ENCODE measurements at places on chromosomes 4 and X. TPM values are rescaled to one million over a fixed set of nuclear protein-coding genes. Genes with fewer than 3 reads are reported as not detected.

Gene GPR119
- polyA plus RNA-seq: not detected

DNA sequence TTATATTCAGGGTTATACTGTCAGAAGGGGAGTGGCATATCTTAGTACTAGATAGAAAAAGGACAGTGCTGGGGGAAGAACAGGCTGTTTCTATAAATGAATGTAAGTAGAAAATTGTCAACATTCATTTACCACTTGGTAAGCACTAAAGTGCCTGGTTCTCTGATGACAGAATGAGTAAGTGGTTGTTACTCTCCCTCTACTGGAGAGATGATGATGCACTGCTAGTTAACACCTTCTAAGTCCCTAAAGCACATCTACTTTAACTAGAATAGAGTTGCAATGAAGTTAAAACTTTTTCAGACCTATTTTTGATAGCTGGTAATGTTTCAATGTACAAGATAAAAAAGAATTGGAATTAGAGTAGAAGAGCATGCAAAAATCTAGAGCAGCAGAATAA, 214.5 kb downstream of the KLHL4 start:
- H3K36me3 ChIP-seq: no peaks in the 10 kb centered on the region
- no peaks in the 10 kb centered on the region for H3K4me1 ChIP-seq
- no peak overlapping the region for H3K4me3 ChIP-seq
- DNase-seq: no peak
- H3K27me3 ChIP-seq: no peaks in the 10 kb centered on the region

DNA sequence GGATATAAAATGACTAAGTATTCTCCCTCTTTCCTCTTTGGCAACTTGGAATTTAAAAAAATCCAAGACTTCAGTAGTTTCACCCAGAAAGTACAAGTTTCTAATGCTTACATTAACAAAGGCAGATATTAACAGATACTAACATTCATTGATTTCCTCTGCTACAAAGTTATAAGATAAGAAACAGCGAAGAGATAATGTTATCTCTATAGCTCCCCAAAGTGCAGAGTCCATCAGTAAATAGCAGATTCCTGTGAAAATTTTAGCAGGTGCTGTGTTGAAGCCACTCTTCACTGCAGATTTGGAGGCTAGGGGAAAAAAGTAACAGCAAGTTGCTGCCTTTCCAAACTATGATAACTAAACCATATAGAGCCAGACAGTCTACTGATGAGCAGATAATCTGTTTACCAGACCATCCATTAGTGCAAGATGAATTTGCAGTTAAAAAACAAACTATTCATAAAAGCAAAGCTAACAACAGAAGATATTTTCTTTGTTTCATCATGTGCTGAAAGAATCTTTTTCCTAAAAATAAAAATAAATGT, 3.3 kb upstream of the CAMK2D start:
- no peaks in the 10 kb centered on the region for H3K27me3 ChIP-seq
- H3K4me1 ChIP-seq: no peaks in the 10 kb centered on the region
- H3K27ac ChIP-seq: no peak overlapping the region
- no peaks in the 10 kb centered on the region for H3K36me3 ChIP-seq
- no peak overlapping the region for H3K4me3 ChIP-seq

- H3K27me3 ChIP-seq: no peaks in the 10 kb centered on the region
- DNase-seq: no peak
- H3K4me3 ChIP-seq: no peak overlapping the region
- H3K36me3 ChIP-seq: no peaks in the 10 kb centered on the region
- no peaks in the 10 kb centered on the region for H3K4me1 ChIP-seq
- no peak overlapping the region for H3K27ac ChIP-seq
Observed at GRCh38 chr4:150943818-150944217, 71.3 kb downstream of the LRBA start.

GRCh38 chrX:41293269-41293668, 40.7 kb upstream of the DDX3X start:
- no peaks in the 10 kb centered on the region for H3K4me1 ChIP-seq
- H3K27ac ChIP-seq: no peak overlapping the region
- H3K27me3 ChIP-seq: no peaks in the 10 kb centered on the region
- H3K36me3 ChIP-seq: no peaks in the 10 kb centered on the region
- no peak overlapping the region for H3K4me3 ChIP-seq

DNA sequence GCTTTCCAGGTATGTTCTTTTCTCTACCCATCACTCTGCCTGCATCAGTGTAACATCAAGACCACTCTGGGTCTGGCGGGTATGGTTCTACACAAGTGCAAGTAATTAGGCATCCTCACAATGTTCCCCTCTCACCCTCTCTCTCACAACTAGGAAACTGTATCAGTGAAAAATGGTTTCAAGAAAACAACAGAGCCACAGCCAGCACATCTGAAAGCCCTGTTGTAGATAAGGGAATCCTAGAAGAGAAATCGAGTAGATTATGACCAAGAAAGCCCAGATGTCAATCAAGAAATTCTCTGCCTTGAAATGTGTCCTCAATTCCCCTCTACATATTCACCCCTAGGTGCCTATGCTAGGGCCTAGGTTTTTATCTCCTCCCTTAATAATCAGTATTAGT, 281.3 kb upstream of the ANKRD50 start:
- H3K27ac ChIP-seq: no peak overlapping the region
- H3K36me3 ChIP-seq: no peaks in the 10 kb centered on the region
- no peak overlapping the region for H3K4me3 ChIP-seq
- H3K4me1 ChIP-seq: no peaks in the 10 kb centered on the region
- H3K27me3 ChIP-seq: no peaks in the 10 kb centered on the region
- DNase-seq: no peak

DNA sequence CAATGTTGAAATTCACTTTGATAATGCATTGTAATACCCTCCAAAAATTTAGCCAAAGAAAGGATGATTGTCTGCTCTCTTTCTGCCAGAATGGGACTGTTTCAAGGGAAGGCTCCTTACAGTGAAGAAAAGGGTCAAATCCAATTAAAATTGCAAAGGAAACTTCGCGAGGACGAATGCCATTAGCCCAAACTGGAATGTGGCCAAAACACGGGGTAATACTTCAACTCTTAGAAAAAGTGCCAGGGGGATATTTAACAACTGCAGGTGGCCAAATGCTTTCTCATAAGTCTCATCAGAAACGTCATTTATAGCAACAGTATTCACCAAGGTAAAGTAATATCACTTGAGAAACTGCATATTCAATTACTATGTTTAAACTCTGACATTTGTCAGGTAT, 29.0 kb downstream of the NKX3-2 start:
- DNase-seq: no peak
- no peak overlapping the region for H3K4me3 ChIP-seq
- no peaks in the 10 kb centered on the region for H3K4me1 ChIP-seq
- H3K27me3 ChIP-seq: peaks cover 8% of the 10 kb centered on the region
- no peak overlapping the region for H3K27ac ChIP-seq
- H3K36me3 ChIP-seq: no peaks in the 10 kb centered on the region

- H3K36me3 ChIP-seq: peaks cover 2% of the 10 kb centered on the region
- DNase-seq: no peak
- no peak overlapping the region for H3K27ac ChIP-seq
- H3K4me3 ChIP-seq: no peak overlapping the region
- no peaks in the 10 kb centered on the region for H3K27me3 ChIP-seq
- no peaks in the 10 kb centered on the region for H3K4me1 ChIP-seq
Observed at GRCh38 chr4:110108422-110108821, 90.0 kb downstream of the ELOVL6 start.

DNA sequence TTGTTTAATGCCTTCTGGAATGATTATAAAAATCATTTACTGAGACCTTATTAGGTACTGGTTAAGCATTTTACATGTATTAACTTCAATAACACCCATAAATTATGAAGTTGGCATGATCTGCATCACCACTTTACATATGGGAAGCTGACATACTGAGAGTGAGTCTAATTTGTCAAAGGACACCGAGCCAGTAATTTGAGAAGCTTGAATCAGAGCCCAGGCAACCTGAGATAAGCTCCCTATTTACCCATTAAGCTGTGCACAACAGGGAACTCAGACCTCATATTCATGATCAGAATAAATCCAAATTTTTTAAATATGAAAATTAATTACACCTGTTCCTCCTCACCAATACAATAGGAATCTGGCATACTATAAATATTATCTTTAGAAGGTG, 247.9 kb upstream of the EPHA5 start:
- no peak for DNase-seq
- no peak overlapping the region for H3K27ac ChIP-seq
- H3K36me3 ChIP-seq: no peaks in the 10 kb centered on the region
- H3K27me3 ChIP-seq: no peaks in the 10 kb centered on the region
- H3K4me1 ChIP-seq: no peaks in the 10 kb centered on the region

DNA sequence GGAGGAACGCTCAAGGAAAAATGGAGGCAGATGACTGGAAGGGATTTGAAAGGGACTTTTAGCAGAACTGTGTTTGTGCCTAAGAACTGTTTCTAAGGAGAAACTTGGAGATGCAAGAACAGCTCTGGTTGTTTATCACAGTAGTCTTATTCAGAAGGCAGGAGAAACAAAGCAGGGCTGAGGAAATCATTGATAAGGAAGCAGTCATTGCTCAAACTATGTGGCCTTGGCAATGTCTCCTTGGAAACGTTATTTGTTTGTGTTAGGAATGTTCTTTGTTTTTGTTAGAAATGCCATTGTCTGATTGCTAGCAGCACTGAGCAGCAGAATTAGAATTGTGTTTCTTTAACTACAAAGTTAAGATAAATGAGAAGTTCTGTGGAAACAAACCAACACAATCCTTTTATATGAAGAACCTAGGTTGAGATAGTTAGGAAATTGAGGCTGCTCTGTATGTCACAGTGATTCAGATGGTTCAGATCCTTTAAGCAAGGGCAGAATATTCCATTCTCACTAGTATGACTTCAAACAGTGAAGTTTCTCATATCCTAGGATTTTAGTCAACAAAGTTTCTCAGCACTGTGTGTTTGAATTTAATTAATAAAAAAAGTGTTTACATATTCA, 1191.3 kb upstream of the IGFBP7 start:
- H3K4me1 ChIP-seq: no peaks in the 10 kb centered on the region
- no peak for DNase-seq
- H3K4me3 ChIP-seq: no peak overlapping the region
- no peaks in the 10 kb centered on the region for H3K27me3 ChIP-seq
- H3K36me3 ChIP-seq: no peaks in the 10 kb centered on the region

DNA sequence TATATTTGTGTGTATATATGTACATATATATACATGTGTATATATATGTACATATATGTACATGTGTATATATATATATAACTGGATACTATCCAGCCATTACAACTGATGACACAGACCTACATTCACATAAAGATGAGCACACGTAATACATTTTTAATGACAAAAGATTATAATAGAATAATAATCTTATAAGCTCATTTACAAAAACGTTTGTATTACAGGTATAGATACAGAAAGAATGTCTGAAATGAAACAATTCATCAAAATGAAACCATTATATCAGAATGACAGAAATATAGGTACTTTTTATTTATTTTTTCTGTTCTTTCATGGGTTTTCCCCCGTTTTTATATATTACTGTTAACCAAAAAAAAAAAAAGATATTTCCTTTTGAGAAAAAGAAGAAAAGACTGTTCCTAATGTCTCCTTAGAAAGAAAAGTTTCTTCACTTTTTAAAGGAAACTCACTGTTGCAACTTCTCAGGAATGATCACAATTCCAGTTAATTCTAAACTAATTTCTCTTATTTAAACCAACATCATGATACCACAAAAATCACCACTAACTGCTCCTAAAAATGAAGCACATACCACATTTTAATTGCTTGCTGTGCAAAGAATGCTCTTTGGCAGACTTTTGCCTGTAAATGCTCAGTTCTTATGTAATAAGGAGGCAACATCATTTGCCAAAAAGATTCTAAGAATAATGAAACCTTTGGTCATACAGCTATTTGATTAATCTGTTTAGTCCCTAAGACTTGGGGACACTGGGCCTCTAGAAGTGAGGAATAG, 18.9 kb downstream of the LEF1 start:
- no peaks in the 10 kb centered on the region for H3K36me3 ChIP-seq
- DNase-seq: no peak
- H3K27me3 ChIP-seq: no peaks in the 10 kb centered on the region
- H3K4me1 ChIP-seq: no peaks in the 10 kb centered on the region
- no peak overlapping the region for H3K4me3 ChIP-seq

DNA sequence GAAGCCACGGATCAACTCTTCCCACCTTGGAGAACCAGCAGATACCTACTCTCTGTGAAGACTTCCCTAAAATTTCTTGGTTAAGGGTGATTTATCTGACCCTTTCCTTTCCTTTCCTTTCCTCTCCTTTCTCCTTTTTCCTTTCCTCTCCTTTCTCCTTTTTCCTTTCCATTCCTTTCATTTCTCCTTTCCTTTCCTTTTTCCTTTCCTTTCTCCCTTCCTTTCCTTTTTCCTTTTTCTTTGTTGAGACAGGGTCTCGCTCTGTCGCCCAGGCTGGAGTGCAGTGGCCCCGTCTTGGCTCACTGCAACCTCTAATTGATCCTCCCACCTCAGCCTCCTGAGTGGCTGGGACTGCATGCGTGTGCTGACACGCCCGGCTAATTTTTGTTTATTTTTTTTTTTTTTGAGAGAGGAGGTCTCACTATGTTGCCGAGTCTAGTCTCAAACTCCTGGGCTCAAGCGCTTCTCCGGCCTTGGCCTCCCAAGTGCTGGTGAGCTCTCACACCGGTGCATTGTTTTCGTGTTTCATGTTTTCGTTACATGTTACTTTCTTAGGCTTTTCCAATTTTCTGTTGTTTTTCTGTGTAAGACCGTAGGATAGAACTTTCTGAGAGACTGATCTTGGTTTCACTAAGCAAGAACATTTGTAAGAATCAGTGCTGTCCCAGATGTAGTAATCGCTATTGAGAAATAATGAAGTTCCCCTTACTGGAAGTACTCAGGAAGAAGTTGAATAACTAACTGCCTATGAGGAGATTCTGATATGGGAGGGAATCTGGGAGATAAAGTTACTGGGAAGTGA, 2.0 kb downstream of the TMEM165 start:
- H3K4me1 ChIP-seq: peaks cover 4% of the 10 kb centered on the region
- no peaks in the 10 kb centered on the region for H3K27me3 ChIP-seq
- H3K27ac ChIP-seq: peak overlapping the region; percentile 93
- H3K36me3 ChIP-seq: no peaks in the 10 kb centered on the region

DNA sequence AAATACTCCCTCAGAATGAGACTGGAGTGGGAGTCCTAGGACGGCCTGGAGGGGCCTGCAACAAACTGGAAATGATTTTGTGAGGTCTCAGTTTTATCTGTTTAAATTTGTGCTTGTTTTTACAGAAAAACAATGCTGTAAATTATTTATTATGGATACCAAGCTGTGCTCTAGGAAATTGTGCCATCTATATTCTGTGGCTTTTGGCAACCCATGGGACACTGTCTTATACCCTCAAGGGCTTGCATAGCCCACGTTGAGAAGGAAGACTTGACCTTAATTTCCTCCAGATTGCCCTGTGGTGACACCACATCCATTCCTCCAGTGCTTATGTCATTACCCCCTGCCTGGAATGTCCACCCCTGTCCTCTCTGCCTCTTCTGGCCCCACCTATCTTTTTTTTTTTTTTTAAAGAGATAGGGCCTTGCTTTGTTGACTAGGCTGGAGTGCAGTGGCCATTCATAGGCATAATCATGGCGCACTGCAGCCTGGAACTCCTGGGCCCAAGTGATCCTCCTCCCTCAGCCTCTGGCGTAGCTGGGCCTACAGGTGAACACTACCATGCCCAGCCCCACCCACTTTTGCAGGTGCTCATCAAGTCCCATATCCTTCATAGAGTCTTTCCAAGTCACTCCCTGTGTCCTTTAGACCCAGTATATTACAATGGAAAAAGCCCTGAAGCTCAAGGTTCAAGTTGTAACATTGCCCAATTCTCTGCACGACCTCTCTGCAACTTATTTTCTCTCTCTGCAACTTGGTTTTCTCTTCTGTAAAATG, 77.4 kb downstream of the HPRT1 start:
- peak; percentile 84 for DNase-seq
- peak overlapping the region; percentile 63 for H3K27ac ChIP-seq
- no peak overlapping the region for H3K4me3 ChIP-seq
- H3K4me1 ChIP-seq: peaks cover 13% of the 10 kb centered on the region
- H3K36me3 ChIP-seq: no peaks in the 10 kb centered on the region
